ENCODE measurements at places on chromosomes 5 and 9.

DNA sequence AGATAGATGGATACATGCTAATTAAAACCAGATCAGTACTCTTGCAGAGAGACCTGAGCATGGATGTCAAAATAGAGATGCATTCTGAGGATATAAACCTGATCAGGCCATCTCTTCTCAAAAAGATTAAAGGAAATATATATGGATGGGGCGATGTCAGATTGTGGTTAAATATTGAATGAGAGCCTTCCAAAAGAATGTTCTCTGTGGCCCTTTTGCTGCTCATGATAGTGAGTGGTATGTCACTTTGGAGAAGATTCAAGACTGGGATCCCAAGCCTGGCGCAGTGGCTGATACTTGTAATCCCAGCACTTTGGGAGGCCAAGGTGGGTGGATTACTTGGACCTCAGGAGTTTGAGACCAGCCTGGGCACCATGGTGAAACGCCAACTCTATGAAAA is 20.5 kb downstream of the ZNF131 start:
- DNase-seq = no peak
- no peak overlapping the region for H3K4me3 ChIP-seq
- no peaks in the 10 kb centered on the region for H3K27me3 ChIP-seq
- H3K4me1 ChIP-seq = peaks cover 46% of the 10 kb centered on the region
- no peak overlapping the region for H3K27ac ChIP-seq

GRCh38 chr9:120580051-120580896 is at the start of gene CDK5RAP2:
Gene CDK5RAP2, minus strand, starts transcription at chr9:120580167. Its CDS starts 189 bp downstream, at chr9:120579978.
- H3K36me3 ChIP-seq = peaks cover 14% of the 10 kb centered on the region
- H3K4me3 ChIP-seq = peak within 1 kb of the TSS; percentile 98
- H3K27ac ChIP-seq = peak within 1 kb of the TSS; percentile 92
- H3K27me3 ChIP-seq = no peaks in the 10 kb centered on the region

- H3K36me3 ChIP-seq = peaks cover 2% of the 10 kb centered on the region
- no peak for DNase-seq
- H3K27me3 ChIP-seq = no peaks in the 10 kb centered on the region
- H3K4me3 ChIP-seq = no peak overlapping the region
- no peaks in the 10 kb centered on the region for H3K4me1 ChIP-seq
These were observed 112.5 kb downstream of the CRB2 start for GRCh38 chr9:123468541-123468940.

DNA sequence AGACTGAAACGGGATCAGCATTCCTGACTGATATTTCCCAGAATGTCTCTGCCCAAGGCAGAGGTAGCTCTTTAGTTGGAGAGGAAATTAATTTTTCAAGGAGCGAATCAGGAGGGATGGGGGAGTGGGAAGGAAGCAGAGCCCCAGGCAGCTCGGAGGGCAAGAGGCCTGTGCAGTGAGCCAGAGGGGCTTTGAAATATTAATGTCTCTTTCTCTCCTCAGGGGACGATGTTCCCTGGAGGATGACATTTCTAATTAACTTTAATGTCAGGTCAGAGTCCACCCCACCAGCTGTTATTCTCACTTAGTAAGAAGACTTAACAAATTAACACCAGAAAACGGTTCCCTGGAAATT is 45.6 kb downstream of the SLC6A7 start:
- no peaks in the 10 kb centered on the region for H3K36me3 ChIP-seq
- H3K4me3 ChIP-seq = no peak overlapping the region
- H3K27me3 ChIP-seq = no peaks in the 10 kb centered on the region
- DNase-seq = no peak
- H3K4me1 ChIP-seq = no peaks in the 10 kb centered on the region
- no peak overlapping the region for H3K27ac ChIP-seq

DNA sequence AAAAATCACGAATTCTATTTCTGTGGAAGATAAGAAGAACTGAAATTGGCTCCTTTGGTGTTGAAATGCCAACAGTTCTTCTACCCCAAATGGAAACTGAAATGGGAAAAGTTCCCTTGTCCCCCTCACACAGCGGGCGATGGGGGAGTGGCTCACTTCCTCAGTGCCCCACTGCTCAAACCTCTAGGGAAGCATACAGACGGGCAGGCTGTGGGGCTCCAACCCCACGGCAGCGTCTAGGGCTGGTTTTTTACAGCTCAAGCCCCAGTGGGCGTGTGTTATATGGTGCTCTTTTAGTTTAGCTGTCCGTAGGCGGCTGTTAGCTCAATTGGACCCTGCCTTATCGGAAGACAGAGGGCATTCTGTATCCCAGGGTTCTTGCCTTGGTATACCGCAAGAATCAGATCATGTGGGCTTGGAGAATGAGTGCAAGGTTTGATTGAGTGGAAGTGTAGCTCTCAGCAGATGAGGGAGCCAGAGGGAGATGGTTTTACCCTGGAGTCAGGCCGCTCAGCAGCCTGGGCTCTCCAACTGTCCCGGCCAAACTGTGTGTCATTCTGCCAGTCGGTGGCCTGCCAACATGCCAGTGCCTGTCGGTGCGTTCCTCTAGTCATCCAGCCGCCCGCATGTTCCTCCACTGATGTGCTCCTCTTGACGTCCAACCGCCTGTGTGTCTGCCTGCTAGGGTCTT is 166.3 kb upstream of the ZNF608 start:
- H3K27me3 ChIP-seq = no peaks in the 10 kb centered on the region
- H3K36me3 ChIP-seq = no peaks in the 10 kb centered on the region
- DNase-seq = no peak
- no peak overlapping the region for H3K4me3 ChIP-seq
- no peak overlapping the region for H3K27ac ChIP-seq
- peaks cover 3% of the 10 kb centered on the region for H3K4me1 ChIP-seq

DNA sequence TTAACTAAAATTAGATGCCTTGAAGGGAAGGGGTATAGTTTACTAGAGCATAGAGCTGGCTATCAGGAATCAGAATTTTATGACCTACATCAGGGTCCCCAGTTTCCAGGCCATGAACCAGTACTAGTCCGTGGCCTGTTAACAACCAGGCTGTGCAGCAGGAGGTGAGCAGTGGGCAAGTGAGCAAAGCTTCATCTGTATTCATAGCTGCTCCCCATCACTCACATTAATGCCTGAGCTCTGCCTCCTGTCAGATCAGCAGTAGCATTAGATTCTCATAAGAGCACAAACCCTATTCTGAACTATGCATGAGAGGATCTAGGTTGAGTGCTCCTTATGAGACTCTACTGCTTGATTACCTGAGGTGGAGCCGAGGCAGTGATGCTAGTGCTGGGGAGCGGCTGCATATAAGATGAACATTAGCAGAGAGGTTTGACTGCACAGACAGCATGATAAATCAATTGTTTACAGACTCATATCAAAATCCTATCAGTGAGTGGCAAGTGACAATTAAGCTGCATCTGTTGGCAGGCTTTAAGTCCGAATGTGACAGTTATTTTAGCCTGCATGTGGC is 44.6 kb downstream of the TAF11L14 start:
- H3K27me3 ChIP-seq = no peaks in the 10 kb centered on the region
- H3K4me3 ChIP-seq = no peak overlapping the region
- no peaks in the 10 kb centered on the region for H3K4me1 ChIP-seq
- DNase-seq = no peak

GRCh38 chr9:36566813-36567221 is 5.9 kb upstream of the MELK start:
- H3K27me3 ChIP-seq = no peaks in the 10 kb centered on the region
- no peak overlapping the region for H3K27ac ChIP-seq
- H3K4me1 ChIP-seq = no peaks in the 10 kb centered on the region
- H3K36me3 ChIP-seq = no peaks in the 10 kb centered on the region
- H3K4me3 ChIP-seq = no peak overlapping the region
- DNase-seq = no peak

DNA sequence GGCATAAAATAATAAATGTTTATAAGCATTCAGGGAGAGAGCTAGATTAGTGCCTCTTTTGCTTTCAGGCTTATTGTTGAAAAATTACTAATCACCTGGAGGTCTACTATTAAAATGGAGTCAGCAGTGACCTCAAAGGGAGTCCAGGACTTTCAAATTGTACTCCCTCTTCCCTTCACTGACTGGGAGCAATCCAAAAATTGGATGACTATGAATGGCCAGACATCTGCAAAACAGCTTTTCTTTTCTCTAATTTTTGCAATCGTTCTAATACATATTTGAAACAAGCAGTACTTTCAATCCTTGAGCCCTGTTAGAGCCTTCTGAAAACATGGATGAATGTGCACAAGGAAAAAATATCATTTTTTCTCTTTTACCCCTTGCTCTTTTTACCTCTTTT is 461.8 kb downstream of the TMEM232 start:
- no peak for DNase-seq
- H3K36me3 ChIP-seq = no peaks in the 10 kb centered on the region
- no peak overlapping the region for H3K4me3 ChIP-seq
- H3K27me3 ChIP-seq = no peaks in the 10 kb centered on the region
- no peak overlapping the region for H3K27ac ChIP-seq

DNA sequence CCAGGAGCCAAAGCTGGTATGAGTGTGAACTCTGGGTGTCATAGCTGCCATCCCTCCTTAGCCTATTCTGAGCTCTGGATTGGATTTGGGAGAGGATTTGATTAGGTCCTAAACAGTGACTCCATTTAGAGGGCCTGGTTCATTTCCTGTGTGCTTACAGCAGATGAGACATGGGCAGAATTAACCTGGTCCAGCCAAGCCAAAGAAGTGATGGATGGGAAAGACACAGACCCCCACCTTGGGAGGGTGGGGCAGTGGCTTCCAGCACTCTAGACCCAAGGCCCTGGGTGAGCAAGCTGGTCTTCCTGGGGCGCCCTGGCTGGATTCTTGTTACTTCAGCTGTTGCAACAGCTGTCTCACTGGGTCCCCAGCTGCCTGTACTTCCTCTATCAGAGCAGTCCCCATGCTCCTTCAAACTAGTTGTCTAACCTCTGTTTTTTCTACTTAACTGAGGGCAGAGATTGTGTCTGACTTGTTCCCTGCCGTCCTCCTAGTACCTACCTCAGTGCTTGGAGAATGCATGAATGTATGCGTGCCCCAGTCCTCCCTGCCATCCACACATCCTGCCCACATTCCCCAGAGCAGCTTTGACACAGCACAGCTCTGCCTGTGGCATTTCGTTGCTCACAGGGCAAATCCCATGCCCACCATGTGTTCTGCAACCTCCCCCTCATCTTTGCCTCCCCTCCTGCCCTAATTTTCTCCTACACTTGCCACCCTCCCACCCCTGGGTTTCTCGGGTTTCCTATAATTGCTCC is 115.9 kb downstream of the RGS3 start:
- H3K27ac ChIP-seq = peak overlapping the region; percentile 88
- H3K27me3 ChIP-seq = no peaks in the 10 kb centered on the region
- peaks cover 25% of the 10 kb centered on the region for H3K36me3 ChIP-seq
- peak; percentile 27 for DNase-seq
- peak overlapping the region; percentile 83 for H3K4me3 ChIP-seq

GRCh38 chr5:91401175-91401574 is 18.1 kb upstream of the ARRDC3 start:
- no peak overlapping the region for H3K27ac ChIP-seq
- no peak for DNase-seq
- no peak overlapping the region for H3K4me3 ChIP-seq
- H3K27me3 ChIP-seq = no peaks in the 10 kb centered on the region

- DNase-seq = no peak
- no peak overlapping the region for H3K27ac ChIP-seq
- H3K36me3 ChIP-seq = no peaks in the 10 kb centered on the region
- H3K4me3 ChIP-seq = no peak overlapping the region
- H3K4me1 ChIP-seq = no peaks in the 10 kb centered on the region
- H3K27me3 ChIP-seq = no peaks in the 10 kb centered on the region
These were observed 224.3 kb downstream of the GRIA1 start for GRCh38 chr5:153714798-153715197.

- no peak for DNase-seq
- H3K4me1 ChIP-seq = peaks cover 22% of the 10 kb centered on the region
- H3K36me3 ChIP-seq = no peaks in the 10 kb centered on the region
- peaks cover 5% of the 10 kb centered on the region for H3K27me3 ChIP-seq
- H3K4me3 ChIP-seq = no peak overlapping the region
- no peak overlapping the region for H3K27ac ChIP-seq
These were observed 261.2 kb upstream of the ANKRD55 start for GRCh38 chr5:56494300-56494731.

GRCh38 chr9:72577212-72577753 is 55.9 kb downstream of the TMC1 start:
- peaks cover 21% of the 10 kb centered on the region for H3K4me1 ChIP-seq
- peaks cover 3% of the 10 kb centered on the region for H3K27me3 ChIP-seq
- no peak overlapping the region for H3K4me3 ChIP-seq
- no peak for DNase-seq
- no peaks in the 10 kb centered on the region for H3K36me3 ChIP-seq

GRCh38 chr9:8961186-8961851 is 1161.7 kb upstream of the DMAC1 start:
- no peak overlapping the region for H3K27ac ChIP-seq
- no peaks in the 10 kb centered on the region for H3K36me3 ChIP-seq
- H3K4me3 ChIP-seq = no peak overlapping the region
- H3K4me1 ChIP-seq = no peaks in the 10 kb centered on the region
- DNase-seq = no peak
- no peaks in the 10 kb centered on the region for H3K27me3 ChIP-seq

DNA sequence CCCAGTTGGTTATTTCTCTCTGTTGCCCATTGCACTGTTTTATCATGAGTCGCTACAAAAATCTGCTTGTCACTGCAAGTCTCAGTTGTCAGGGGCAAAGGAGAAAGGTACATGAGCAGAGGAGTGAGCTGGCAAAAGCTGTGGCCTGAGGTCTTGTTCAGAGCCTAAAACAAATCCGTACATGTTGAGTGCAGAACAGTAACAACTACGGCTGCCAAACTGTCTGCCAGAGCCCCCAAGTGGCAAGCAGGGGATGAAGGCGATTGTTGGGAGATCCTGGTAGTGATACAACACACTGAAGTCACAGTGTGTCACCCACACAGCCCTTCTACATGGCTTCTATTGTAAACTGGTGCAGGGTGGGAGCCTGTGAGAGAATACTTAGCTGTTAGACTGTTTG is 50.9 kb downstream of the BRINP1 start:
- H3K36me3 ChIP-seq = no peaks in the 10 kb centered on the region
- H3K27ac ChIP-seq = no peak overlapping the region
- H3K4me3 ChIP-seq = no peak overlapping the region
- H3K4me1 ChIP-seq = no peaks in the 10 kb centered on the region

Data from activated naive CD8-positive, alpha-beta T cell treated with anti-CD3 and anti-CD28 coated beads, Interleukin-2, amount 50 U/mL, for 24 hours (primary cell).